ENCODE measurements at places on chromosomes 5 and 9.
A peak's percentile ranks its signal among the peaks of the same experiment; 100 is the strongest.

DNA sequence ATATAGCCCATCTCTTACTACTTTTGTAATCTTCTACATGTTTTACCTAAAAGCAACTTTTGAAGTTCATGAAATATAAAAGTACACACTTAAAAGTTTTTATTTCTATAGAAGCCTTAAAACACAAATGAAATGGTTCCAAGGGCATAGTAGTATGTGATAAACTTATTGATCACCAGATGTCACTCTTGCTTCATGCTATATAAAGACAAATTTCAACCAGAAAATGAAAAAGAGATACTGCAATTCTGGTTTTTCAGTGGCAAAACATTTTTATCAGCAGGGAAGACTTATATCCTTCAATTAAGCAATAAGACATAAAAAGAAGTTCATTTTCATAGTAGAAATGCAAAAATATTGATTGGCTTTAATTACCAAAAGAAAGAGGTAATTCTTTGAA, 69.4 kb upstream of the FBXL17 start:
- DNase-seq = peak; percentile 17

DNA sequence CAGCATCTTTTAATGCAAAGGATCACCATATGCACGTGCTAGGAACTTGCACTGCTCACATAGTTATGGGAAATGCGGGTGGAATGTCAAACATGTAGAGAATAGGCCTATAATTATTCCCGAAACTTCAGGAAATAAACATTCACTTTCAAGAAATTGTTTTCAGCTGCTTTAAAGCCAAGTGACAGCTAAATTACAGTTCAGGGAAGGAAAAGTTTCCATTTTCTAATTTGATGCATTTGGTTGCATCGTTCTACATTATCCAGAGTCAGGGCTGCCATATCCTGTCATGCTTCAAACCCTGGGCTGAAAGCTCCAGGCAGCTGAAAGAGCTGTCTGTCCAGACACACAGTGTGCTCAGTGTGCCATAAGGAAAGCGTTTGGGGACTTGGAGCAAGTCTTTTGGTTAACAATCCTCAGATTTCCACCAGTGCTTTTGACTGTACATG, 518.1 kb downstream of the CSNK1G3 start:
- no peak for DNase-seq

GRCh38 chr5:176144508-176144907, 93.7 kb upstream of the SIMC1 start:
- no peak for DNase-seq

DNA sequence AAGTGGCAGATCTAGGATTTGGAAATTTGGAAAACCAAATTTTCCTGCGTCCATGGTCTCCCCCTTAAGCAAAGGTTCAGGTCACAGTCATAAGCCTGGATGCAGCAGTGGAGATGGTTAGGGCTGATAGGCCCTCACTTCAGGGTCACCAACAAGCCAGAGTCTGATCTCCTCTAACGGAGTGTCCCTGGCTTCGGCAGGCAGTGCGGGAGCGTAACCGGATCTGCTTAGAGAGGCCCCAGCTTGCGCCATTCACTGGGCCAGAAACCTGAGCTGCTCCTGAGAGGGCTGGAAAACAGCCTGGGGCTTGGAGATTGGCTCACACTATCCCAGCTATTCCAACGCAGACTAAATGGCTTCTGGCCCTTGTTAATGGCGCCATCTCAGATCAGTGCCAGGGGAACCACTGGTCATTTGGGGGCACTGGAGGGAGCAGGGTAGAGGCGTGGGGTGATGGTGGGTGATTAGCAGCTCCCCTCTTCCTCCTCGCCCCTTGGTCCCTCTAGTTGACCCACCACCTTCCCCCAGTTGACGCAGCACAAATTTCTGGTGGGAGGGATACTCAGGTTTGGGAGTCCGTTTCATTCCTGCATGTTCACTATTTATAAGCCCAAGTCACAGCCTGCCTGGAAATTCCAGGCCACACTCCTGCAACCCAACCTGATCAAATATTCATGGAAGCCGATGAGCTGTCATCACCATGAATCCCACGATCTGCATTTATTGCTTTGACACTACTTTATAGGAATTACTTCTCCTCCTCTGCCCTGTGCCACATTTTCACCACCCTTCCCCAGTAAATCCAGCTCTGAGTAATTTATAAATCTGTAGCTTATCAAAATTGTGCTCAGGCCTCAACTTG, 134.6 kb upstream of the CPEB4 start:
- no peak for DNase-seq

DNA sequence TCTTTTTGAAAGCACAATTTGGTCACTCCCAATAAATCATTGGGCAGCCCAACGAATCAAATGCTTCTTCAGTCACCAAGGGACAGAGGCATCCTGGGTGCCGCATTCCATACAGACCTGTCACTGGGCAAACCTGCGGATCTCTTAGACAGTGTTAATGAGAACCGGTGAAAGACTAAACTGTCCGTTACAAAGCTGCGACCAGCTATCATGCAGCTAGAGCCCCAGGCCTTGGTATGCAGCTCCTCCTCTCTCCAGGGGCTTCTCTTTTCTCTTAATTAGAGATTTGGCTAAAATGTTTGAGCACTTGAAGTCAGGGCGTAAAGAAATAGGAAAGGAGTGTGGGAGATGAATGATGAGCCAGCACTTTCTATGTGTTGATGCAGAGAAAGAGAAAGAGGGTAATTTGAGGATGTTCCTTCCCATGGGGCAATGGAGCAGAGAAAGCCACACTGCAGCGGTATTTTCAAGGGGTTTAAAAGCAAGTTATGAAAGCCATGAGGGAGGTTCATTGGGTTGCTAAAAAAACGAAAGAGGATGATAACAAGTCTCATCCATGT, 175.3 kb downstream of the RFK start:
- DNase-seq = no peak

GRCh38 chr9:79382044-79382443, 189.7 kb upstream of the TLE4 start:
- no peak for DNase-seq

DNA sequence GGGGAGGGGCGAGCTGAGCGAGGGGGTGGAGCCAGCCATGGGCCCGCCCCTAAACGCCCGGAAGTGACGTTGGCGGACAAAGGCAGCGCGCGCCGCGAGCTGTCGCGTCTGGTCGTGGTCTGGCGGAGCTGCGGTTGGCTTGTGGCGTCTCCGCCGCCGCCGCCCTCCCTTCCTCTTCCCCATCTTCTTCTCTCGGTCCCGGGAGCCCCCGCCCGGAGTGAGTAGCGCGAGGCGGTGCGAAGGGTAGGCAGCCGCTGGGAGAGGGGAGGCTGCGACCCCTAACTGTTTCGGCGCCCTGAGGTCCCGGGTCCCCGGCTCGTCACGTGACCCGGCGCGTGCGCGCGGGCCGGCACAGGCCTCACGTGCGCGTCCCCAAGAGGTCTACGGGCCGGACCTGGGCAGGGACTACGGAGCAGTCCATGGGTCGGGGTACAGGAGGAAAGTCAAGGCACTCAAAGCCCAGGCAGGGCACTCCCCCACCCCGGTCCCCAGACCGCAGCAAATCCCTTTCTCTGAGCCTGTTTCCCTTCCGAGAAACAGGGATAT, at the start of gene NTMT1:
NTMT1 (plus strand) TSS at position 85 of the 546 bp plus-strand sequence. CDS start 6,541 bp downstream, outside the sequence.
- peak; percentile 86 for DNase-seq

All from NAMALWA (cell line).